ENCODE measurements at places on chromosomes 7 and 10.
A peak's percentile ranks its signal among the peaks of the same experiment; 100 is the strongest.

DNA sequence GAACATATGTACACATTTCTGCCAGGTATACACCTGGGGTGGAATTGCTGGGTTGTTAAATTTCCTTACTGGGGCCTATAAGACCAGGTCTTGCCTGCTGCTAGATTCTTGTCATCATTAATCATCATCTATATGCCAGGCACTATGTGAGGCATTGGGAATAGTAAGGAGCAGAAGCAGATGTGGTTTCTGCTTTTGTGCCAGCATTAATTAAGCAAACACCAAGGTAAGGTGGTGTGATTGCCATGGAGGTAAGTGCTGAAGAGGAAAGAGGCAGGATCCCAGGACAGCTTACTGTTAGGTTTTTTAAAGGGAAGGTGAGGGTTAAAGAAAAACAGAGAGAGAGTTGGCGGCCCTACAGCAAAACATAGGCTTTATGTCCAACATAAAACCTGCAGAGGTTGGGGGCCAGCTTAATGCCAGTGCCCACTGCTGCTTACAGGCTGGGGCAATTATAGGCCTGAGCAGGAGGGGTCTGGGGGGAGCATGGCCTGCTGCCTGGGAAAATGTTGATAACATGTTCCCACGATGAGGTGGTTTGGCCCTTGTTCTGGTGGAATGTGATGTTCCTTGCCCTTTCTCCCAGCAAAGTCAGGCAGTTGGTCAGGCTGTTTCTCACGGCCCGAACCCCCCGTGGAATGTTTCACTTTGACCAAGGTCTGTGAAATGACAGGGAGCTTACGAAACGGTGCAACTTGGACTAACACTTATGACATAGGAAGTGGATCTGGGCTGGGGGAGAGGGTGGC, 93.9 kb downstream of the RBM20 start:
- no peak for DNase-seq

DNA sequence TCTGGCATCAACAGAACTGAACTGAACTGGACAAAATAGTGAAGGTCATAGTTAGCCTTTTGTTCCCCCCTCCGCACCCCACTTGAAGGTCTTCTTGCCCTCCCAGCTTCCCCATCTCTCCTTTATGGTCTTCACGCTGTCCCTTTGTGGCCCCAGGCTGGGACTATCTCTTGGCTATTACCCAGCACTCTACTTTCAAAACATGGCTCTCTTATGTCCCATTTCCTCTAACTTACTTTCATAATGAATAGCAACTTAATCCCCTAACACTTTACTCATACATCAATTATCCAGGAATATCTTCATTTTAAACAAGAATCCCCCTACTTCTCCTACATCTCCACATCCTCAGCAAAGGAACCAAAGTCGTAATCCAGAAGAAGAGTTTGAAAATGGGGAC, 135.3 kb upstream of the ITGB1 start:
- DNase-seq, result no peak

DNA sequence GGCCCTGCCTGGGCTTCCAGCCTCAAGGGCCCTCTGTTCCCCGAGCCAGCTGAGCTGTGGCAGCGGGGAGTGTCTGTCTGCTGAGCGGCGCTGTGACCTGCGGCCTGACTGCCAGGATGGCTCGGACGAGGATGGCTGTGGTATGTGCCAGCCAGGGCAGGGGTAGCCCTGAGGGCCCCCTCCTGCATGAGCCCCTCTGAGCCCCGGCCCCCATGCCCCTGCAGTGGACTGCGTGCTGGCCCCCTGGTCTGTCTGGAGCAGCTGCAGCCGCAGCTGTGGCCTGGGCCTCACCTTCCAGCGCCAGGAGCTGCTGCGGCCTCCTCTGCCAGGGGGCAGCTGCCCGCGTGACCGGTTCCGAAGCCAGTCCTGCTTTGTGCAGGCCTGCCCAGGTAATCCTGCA, 28.4 kb upstream of the ZNF467 start:
- DNase-seq, result no peak

GRCh38 chr10:15370212-15370855, 755 bp downstream of the FAM171A1 start:
- DNase-seq, result no peak

DNA sequence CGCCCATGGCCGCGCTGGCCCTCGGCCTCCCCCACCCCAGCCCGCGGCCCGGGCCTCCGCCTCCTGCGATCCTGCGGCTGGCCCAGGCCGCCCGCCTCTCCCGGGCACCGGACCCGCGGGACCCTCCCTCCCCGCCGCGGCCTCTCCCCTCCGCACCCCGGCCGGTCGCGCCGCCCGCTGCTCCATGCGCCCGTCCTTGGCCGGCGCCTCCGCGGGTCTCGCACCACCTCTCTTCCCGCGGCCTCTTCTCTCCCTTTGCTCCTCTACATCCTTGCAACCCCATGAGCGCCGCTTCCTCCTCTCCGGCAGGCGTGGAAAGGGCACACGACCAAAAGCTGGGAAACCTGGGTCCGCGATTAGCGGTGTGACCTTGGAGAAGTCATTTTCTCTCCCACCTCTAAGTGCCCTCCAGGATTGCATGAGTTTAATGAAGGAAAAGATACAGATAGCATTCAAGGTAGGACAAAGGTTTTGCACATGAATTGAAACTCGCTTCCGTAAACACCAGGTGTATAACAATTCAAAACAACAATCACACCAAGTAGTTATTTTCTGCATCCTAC, 448 bp upstream of the SRPK2 start:
- DNase-seq, result no peak

DNA sequence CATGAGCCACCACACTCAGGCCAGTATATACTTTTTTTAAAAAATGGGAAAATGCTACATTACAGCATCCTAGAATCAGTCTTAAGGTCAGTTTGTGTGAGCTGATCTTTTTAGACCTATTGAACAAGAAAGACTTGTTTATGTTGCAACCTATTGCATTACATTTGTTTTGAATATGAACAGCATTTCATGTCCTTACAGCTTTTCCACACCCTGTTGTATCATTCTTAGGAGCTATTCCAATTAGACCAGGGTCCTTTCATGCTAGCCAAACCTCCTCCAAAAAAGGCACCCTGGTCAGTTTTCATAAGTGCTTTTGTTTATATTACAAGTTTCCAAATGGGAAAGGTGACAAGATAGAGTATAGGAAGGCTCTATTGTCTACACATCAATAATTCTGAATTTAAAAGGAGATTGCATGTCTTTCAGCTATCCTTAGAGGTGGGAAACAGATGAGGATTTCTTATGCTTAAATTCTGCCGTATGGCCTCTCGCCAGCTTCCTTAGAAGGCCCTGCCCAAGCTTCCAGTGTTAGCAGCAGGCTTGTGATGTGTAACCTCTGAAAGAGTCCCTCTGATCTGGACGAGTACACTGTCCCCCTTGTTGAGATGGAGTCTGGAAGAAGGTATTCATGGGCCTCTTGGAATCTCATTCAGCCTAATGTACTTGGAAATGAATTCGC, 171.9 kb downstream of the OTUD1 start:
- DNase-seq, result no peak

DNA sequence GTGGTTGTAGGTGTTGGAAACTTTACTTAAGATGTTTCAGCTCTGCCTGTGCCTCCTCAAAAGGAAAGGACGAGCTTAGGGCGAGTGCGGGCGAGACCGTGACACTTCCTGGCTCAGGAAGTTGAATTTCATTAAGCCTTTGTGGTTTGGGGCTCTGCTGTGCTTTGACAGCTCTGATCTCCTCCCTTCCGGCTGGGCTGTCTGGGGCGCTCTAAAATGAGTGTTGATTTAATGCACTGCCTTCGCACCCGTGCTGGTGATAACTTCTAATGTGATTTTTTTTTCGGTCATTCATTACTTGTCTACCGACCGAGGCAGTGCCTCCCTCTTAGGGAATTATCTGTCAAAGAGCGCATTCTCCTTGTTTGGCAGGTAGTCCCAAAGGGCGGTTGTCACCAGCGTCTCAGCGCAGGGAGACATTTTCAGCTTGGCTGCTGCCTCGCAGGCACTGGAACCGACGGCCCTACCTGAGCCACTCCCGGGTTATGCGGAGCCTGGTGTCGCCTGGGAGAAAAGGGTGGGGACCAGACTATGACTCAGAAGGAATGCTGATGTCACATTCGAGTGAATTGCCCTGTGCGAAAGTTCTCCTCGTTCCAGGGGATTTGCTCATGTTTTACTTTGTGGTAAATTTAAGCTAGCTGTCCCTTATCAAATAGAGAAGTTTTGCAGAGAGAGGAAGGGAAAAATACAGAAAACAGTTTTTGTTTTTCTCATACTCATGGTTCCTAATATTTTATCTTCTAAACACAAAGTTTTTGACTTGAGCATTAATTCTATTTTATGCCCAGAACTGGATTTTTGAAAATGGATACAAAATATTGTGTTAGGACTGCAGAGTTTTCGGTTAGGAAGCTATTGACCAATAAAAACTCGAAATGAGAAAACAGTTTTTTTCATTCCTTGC, 920 bp downstream of the TES start:
- DNase-seq, result peak; percentile 73

- DNase-seq, result no peak
These were observed 33.0 kb downstream of the ZNF33A start for GRCh38 chr10:38043516-38043915.

DNA sequence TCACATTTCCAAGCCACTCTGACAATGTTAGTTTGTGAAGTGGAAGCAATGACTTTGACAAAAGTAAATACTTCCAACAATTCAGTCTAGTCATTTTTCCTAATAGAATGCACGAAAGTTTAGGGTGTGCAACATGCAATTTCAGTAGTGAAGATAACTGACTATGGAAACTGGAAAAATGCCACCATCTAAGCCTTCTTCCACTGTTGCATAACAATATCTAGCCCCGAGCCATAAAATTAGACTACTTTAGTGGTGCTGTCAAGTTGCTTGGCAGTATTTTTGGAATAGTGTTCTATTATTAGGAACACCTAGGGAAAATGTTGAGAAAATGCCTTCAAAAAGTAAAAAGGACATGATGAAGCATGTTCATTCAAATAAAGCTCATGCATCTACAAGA, 17.9 kb downstream of the SEMA3A start:
- no peak for DNase-seq

GRCh38 chr7:84495128-84495527, 300.5 kb upstream of the SEMA3A start:
- no peak for DNase-seq

GRCh38 chr7:64775289-64775688, 18.9 kb upstream of the ZNF138 start:
- DNase-seq, result no peak

DNA sequence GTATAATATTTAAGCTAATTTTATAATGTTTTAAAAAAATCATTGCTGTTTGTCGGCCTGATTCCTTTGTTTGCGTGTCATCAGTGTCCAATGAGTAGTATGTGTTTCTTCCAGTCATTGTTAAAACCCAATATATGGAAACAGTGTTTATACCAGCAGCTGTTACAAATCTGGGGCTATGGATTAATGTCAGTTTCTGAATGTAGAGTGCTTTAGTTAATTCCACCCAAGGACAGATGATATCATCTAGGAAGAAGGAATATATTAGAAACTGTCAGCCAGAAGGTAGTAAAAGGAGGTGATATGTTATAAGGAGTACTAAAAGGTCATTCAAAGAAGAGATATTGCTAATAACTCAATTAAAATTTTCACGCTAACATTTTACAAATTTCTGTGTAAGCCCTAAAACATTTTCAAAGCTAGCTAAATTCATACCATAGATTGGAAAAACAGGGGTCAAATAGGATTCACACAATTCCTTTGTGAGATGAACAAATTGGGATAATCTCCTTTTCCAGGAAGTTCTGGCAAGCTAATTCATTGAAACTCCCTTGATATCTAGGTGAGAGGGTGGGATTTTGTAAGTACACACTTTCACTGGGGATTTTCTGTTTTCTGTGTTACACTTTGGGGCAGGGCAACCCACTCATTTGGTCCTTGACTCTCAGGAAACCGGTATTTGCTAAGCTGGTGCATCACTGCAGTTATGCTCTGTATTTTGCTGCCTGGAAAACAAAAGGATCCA, 448.8 kb downstream of the LRMDA start:
- DNase-seq, result no peak

DNA sequence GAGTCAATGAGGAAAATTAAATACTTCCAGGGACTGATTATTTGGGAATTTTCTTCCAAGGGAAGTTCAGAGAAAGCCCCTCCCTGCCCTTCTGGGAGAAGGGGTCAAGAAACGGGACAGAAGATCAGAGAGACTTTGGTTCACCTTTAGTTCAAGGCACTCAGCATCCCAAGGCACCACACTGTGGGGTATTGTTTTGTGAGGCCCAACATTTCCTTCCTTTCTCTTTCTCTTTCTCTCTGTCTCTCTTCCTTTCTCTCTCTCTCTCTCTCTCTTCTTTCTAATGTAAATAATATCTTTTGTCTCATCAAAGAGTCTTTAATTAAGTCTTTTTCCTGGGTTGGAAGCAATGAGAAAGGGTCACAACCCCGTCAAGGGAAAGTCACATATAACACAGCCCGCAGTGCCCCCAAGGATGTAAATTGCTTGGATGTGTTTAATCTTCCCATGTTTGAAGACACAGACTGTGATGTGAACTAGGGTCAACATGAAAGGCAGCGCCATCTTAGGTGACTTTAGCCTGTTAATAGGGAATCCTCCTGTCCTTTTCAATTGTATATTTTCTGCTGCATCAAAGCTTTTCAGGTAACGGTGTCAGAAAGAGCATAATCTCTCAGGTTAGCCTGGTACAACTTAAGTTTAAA, 983.3 kb upstream of the C7orf33 start:
- DNase-seq, result no peak

- DNase-seq, result no peak
These were observed 73.8 kb upstream of the BMPER start for GRCh38 chr7:33831389-33832141.

DNA sequence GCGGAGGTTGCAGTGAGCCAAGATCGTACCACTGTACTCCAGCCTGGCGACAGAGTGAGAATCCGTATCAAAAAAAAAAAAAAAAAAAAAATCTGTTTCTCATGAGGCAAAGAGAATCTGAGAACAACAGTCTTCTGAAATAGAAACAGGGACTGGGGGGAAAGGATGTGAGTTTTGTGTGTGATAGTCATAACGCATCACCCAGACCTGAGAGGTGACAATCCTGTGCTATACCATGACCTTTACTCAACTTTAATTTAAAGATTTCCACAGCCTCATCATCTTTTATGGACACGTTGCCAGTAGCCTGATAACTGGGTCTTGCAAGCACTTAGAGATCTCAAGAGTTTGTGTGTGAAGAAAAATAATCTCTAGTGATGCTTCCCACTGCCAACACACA, 2.3 kb downstream of the ATXN7L1 start:
- no peak for DNase-seq

- DNase-seq, result no peak
These were observed 79.1 kb downstream of the VTI1A start for GRCh38 chr10:112526139-112526538.

GRCh38 chr10:61897671-61898434, 3.6 kb upstream of the ARID5B start:
- no peak for DNase-seq

All from naive thymus-derived CD8-positive, alpha-beta T cell (primary cell).